NCI-H1105 treated with DMSO at 0.1 percent for 48 hours (cell line): ENCODE measurements at places on chromosomes 12 and 14.

DNA sequence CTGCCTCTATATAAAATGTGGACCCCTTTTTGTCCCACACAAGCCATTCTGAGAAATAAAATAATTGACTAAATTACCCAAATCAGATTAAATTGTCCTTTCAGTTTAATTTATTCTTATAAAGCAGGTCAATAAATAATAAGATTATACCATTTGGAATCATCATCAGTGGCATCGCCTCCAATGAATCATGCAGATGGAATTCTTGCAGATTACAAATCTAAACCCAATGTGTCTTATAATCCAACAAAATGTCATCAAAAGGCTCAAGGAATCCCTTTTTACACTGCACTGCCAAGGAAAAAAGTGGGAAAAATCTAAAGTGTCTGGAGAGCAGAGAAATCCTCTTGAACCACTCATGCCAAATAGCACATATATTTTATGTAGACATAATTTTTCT is 138.2 kb upstream of the TSPAN8 start:
- no peak for DNase-seq

DNA sequence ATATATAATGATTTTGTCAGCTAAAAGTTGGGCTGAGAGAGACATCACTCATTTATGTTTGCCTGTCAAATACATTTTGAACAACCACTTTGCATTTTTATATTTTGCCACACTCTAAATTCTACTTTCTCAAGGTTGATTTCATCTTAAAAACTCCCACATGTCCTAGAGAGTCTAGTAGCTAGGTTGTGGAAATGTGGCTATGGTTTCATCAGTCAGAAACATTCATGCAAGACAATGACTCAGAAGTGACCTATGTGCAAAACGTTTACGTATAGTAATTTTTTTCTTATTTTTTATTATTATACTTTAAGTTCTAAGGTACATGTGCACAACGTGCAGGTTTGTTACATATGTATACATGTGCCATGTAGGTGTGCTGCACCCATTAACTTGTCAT is 27.4 kb upstream of the PRKD1 start:
- DNase-seq: no peak

DNA sequence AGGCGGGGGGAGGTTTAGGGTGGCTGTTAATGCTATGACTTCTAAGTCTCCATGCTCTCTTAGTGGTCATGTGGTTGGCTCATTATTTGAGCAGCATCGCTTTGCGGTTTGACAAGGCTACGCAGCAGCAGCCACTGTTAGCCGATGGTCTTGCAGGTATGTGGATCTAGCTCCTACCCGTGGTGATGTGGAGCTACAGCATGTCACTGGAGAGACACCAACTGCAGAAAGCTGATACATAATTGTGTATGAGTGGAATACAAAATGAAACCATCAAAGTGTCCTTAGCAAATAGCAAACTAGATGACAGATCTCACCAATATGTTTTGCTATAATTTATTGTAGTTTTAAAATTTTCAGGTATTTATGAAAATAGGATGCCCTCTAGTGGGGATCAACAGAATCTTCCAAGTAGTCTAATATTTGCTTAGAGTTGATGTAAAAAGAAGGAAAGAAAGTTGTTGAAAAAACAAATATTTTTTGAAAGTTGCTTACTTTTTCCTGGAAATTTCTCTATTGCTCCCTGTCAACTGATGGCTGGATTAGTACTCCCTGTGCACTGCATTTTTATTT is 94.9 kb downstream of the NAV3 start:
- peak; percentile 93 for DNase-seq

GRCh38 chr12:103996595-103996994 is 30.9 kb downstream of the TDG start:
- DNase-seq: no peak

DNA sequence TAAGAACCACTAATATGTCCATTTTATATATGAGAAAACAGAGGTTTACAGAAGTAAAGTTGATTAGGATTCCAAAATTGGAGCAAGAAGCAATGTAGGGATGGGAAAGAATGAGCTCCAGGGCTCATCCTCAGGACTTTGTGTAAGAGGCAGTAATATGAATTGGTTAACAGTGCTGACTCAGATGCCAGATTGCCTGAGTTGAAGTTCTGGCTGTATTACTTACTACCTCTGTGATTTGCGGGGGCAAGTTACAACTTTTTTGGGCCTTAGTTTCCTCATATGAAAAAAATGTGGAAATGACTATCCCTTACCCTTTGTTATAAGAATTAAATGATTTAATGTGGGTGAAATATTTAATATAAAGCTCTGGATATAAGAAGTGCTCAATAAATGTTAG is 35.1 kb upstream of the PPP2R5E start:
- DNase-seq: no peak

DNA sequence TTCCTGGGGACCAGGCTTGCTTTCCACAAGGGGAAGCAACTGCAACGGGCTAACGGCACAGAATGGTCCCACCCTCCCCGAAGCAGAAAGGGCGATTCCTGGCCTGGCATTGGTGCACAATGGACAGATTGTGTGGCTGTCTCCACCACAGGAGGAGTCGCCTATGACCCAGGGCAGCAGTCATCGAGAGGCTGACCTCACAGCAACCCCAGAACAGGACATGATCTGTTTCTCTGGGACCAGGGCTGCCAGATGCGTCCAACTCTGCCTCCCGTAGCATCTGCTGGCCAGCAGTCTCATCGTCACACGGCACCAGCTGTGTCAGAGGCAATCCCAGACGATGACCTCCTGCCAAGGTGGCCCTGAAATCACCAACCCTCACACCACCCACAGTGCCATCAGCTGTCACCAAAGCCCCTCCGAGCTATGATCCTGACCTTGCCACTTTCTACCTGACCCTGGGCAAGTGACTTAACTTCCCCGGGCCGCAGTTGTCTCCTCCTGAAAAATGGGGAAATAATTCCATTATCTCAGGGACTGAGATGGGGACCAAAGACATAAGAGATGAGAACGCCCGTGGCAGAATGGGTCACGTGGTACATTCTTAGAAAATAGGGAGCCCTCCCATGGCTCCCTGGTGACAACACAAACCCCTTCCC is 86.7 kb downstream of the CHGA start:
- DNase-seq: no peak

GRCh38 chr12:34203866-34204620 is 181.7 kb downstream of the ALG10 start:
- DNase-seq: no peak

- DNase-seq: no peak
Measured at GRCh38 chr12:6724409-6724797, 557 bp downstream of the COPS7A start.

DNA sequence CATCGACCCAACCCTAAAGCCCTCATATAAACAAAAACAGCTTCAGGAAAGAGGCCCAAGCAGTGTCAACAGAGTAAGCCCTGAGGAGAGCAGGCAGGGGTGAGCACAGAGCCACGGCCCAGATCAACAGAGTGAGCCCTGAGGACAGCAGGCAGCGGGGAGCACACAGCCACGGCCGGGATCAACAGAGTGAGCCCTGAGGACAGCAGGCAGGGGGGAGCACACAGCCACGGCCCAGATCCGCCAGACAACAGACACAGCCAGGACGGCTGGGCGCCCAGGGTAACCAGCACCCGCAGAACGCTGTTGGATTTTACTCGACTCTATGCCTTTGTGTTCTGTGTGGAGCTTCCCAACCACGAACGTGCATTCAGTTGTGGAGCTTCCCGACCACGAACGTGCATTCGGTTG is 15.0 kb downstream of the CCDC85C start:
- no peak for DNase-seq

DNA sequence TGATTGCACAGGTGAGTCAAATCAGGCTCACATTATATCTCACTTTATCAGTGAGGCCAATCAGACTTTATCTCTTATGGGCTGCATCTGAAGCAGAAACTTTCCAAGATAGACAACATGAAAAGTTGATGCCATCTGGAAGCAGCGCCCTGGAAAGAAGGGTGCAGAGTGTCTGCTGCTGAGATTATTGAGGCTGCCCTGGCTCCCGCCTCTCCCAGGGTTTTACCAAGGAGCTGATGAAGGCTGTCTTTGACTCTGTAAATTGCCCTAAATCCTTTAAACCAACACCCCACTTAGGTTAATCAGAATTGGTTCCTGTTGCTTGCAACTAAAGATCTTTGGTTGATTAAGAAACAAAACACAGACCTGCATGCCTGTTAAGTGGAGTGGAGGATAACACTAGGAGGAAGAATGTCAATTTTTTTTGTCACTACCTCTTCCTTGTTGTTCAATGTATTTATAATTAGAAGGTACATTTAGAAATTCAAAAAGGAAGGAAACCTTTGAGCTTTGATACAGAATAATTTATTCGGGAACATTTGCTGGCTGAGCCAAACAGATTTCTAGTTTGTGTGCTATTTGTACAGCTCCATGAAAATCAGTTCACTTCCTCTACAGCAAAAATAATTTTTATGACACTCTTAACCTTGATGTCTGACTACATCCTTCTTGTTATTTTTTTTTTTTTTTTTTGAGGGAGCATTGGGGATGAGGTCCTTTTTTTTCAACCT is 104.1 kb downstream of the VEZT start:
- DNase-seq: no peak

DNA sequence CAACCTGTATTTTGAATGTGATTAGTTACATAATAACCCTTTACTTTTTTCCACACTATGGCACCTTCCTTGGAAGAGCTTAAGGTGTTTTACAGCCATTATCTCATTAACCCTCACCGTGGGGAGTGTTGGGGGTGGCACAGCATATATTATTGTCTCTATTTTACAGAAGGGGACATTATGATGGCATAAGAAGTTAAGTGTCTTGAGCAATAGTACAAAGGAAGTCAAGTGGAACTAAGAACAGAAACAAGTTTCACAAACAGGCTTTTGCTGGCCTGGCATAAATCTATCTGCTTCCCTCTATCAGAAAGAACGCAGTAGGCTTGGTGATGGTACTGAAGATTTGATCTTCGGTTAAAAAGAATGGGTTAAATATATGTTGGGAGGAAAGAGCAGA is 169.7 kb upstream of the OTX2 start:
- DNase-seq: no peak
